ENCODE measurements at places on chromosomes 1 and 21.

- DNase-seq, result no peak
Observed at GRCh38 chr21:45545691-45546531, 3.7 kb upstream of the SLC19A1 start.

DNA sequence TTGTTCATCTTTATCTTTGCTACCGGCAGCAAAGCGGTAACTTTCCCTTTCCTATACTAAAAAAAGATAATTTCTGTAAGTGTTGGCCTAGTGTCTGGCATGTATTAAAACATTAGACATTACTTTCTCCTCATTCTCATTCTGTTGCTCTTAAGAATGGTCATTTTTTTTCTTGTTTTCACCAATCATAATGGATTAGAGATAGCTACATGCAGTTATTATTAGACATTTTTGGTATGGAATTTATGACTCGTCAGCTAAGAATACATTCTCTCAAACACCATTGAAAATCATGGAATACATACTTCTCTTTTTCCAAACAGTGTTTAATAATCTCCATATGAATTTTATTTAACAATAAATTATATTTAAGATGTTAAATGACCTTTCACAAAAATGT, 1154.6 kb downstream of the BRINP3 start:
- no peak for DNase-seq

- DNase-seq, result peak; percentile 3
Observed at GRCh38 chr1:192516776-192517297, 58.7 kb upstream of the RGS1 start.

- DNase-seq, result no peak
Observed at GRCh38 chr1:43602990-43603389, 47.0 kb upstream of the KDM4A start.

GRCh38 chr1:39105841-39106765, 80.0 kb downstream of the NDUFS5 start:
- no peak for DNase-seq

DNA sequence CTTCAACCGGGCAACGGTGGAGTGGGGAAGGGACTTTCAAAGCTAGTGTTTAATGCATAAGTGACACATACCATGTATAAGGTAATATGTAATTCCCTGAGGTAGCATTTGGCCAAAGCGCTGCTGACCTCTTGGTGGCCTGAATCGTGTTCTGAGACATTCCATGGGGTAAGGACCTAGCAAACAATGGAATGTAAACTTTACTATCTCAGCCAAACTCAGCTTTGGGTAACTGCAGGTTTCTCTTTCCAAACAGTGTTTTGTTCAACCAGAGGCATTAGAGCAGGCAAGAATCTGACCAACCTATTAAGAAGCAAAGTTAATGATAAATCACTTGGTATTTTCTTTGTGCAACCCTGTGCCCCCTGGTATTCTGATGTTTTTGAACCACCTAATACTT, 22.0 kb downstream of the TGFB2 start:
- DNase-seq, result no peak

GRCh38 chr1:44421446-44421884, 16.4 kb downstream of the RNF220 start:
- no peak for DNase-seq

GRCh38 chr1:85396194-85396593, 68.8 kb downstream of the DDAH1 start:
- DNase-seq, result no peak

DNA sequence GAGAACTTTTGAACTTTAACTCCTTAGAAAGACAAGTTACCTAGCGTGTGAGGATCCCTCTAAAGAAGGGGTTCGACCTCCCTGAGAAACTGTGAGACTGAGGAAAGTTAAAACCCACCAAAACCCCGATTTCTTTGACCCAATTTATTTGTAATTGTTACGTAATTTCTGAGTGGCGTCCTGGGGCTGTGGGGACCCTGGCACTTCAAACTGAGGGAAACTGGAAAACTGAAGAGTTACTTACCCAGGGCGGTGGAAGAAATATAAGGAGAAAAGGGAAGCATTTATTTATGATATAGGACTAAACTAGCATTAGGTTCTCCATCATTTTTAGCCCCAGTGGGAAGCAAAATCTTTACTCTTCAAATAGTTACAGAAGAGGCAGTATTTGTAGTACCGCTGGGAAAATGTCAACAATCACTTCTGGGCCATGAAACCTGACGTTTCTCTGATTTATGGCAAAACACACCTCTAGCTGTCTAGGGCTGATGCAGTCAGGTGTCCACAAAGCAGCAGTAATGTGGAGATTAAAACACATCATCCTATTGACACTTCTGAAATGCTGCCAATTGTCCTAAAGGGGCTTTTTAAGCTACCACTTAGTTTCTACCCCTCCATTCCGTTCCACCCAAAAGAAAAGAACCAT, 430 bp downstream of the S100B start:
- DNase-seq, result no peak

DNA sequence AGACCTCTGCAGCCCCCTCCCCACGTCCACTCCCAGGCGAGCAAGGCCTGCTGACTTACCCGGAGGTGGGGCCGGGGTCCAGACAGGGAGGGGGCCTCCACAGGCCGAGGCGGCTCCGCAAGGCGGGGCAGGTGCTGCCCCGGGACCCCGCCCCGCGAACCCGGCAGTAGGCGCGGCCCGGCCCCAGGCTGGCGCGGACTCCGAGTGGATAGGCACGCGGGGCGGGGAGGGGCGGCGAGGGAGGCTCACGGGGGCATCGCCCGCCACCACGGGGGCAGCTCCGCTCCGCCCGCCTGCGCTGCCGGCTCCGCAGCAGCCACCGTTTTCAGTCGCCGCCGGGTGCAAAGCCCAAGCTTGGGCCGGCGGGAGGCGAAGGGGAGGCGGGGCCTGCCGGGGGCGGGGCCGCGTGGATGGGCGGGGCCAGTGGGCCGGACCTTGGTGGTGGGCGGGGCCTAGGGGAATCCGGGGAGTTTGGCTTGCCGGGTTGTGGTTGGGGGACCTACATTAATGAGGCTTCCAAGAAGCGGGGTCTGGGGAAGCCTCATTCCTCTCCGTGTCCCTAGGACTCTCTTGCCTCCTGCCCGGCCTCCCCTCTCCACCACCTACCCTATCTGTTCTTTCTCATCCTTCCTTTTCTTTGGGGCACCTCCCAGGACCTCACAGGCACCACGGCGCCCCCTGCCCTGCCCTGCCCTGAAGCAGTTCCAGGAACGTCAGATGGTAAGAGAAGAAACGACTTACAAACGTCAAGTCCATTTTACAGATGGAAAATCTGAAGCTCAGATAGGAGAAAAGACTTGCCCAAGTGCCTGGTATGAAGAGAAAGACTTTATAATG, at the start of gene RIMS3:
TSS of gene RIMS3 (minus strand) at position 348 of the 837 bp plus-strand sequence. CDS start 23,757 bp downstream, outside the sequence.
- peak; percentile 67 for DNase-seq

Data from stimulated activated CD8-positive, alpha-beta memory T cell treated with anti-CD3 and anti-CD28 coated beads, Interleukin-15, amount 100 ng/mL, for 1 hour (primary cell).